RWPE2 (cell line): ENCODE measurements at places on chromosomes 7 and 10.

GRCh38 chr10:112182784-112183328 is 709 bp downstream of the GPAM start:
- no peak for DNase-seq

DNA sequence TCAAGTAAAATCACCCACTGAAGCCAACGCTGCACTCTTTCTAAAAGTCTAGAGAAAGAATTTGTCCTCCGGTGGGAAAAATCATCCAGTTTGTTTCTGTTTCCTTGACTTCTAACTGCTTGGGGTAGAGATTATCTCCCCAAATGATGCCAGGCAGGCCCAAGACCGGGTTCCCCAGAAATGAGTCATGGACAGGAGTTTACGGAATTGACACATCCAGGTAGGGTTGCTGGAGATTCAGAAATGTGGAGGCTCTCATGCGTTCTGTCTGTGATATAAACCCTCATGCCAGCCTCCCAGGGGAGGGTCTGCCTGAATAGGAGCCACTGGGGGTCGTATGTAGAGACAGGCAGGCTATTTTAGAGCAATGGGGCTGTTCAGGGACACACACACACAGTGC is 230.9 kb downstream of the TCERG1L start:
- DNase-seq: no peak

- no peak for DNase-seq
Observed at GRCh38 chr7:108307595-108307994, 148.6 kb downstream of the NRCAM start.

GRCh38 chr10:30456266-30456665 is 22.3 kb downstream of the MAP3K8 start:
- DNase-seq: no peak

DNA sequence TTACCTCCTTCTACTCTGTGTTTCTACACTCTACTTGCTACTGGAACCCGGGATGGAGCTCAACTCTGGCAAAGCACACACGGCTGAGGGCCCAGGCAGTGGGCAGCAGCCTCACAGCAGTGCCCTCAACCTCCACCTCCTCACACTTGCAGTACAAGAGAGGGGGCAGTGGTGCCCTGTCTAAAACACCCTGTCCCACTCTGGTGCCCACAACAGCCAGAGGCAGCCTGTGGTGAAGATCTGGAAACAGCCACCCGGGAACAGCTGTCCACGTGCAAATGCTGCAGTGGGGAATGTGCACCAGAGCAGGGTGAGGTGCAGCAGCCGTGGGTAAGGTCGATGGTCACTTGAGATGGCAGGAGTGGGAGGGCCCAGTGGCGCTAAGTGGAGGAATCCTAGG is 13.7 kb downstream of the MAT1A start:
- DNase-seq: no peak

GRCh38 chr10:120883071-120883470 is 31.9 kb downstream of the WDR11 start:
- DNase-seq: no peak

DNA sequence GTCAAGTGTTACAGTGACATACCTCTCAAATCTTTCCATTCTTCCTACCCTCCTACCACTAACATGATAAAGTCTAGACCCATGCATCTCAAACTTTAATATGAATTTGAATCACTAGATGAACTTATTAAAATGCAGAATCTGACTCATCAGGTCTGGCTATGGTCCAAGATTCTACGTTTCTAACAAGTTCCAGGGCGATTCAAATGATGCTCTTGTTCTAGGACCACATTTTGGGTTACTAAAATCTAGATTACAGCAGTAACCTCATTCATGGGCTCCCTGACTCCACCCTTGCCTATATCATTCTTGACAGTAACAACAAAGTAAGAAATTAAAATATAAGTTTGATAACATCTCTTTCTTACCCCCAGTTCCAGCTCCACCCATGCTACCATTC is 124.8 kb upstream of the LSM8 start:
- DNase-seq: no peak

DNA sequence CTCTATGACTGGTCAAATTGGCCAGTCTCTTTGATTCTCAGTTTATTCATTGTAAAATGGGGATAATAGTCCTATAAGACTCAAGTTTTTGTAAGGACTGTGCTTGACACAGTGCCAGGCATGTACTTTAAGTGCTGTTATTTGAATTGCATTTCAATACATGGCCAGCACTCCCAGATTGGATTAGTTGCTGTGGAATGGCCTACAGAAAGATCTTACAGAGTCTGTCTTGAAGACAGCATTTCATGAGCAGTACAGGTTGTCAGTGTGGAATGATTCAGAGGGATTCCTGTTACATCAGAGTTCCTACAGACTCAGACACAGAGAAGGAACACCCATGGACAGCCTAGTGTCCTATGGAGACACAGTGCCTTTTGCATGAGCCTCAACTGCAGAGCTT is 238.1 kb upstream of the BMPER start:
- DNase-seq: no peak

DNA sequence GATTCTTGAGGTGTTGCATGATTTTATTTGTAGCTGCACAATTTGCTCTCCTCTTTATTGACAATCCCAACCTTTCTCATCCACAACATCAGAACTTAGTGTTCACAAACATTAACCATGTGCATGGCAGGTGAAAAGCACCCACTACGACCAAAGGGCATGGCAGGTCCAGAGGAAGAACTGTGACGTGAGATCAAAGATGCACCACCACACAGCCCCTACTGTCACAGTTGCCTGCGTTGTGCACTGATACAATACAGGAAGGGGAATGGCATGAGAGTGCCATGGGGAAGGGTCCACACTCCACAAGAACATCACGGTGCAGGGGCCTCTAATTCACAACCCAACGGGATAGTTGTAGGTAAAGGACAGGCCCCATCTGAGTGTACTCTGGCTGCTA is 217.1 kb upstream of the PFKP start:
- no peak for DNase-seq

DNA sequence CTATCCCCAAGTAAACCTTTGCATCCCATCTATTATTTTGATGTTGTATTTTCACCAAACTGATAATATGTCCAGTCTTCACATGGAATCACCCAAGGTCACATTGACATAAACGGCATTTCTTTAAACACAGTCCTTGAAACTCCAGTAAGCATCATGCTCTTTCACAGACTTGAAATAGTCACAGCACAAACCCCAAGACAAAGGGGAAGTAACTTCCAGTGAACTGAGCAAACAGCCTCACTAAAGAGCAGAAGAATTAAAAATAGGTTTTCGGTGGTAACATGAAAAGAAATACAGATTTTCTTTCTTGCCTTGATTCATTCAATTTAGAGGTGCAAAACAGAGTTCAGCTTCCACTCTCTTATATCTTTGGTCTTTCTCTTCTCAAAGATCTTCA is 253.7 kb downstream of the SFMBT2 start:
- no peak for DNase-seq

DNA sequence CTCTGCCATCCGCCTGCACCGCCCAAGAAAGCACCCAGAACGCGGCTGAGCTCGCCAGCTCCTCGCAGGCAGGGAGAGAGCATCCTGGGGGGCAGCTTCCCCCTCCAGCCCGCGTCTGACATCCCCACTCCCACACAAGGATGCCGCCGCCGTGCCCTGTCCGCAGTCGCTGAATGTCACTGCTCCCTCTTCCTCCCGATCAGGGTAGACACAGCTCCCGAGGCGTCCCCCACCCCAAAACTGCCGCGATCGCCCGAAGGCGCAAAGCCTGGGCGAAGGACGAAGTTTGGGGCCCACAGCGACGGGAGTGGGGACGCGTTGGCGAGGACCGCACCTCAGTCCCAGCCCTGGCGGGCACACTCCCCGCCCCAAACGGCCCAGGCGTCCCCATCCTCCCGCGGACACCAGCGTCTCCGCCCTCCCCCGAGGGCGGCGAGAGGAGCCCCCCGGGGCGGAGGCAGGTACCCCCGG is 1.5 kb upstream of the KAT6B start:
- no peak for DNase-seq
